HS-5 (cell line): ENCODE measurements at places on chromosomes 5 and 9.
A peak's percentile ranks its signal among the peaks of the same experiment; 100 is the strongest.

DNA sequence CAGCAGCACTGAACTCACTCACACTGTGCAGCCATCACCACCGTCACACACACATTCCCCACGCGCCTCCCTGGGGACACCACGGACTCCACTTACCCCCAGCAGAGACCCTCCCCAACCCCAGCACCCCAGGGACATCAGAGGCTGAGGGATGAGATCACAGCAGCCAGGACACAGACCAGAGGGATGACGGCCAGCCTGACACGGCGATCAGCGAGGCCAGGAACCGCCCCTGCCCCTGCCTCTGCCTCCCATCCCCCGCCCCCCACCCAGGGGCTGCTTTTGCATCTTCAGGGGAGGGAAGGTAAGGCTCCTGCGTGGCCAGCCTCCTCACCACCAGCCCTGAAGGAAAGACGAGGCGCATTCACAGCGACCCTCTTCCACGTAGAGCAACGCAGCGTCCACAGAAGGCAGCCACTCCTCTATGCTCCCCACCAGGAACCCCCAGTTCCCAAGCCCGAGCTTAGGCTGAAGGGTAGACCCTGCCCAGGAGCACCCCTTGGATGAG is 104.5 kb downstream of the VAV2 start:
- DNase-seq: no peak

DNA sequence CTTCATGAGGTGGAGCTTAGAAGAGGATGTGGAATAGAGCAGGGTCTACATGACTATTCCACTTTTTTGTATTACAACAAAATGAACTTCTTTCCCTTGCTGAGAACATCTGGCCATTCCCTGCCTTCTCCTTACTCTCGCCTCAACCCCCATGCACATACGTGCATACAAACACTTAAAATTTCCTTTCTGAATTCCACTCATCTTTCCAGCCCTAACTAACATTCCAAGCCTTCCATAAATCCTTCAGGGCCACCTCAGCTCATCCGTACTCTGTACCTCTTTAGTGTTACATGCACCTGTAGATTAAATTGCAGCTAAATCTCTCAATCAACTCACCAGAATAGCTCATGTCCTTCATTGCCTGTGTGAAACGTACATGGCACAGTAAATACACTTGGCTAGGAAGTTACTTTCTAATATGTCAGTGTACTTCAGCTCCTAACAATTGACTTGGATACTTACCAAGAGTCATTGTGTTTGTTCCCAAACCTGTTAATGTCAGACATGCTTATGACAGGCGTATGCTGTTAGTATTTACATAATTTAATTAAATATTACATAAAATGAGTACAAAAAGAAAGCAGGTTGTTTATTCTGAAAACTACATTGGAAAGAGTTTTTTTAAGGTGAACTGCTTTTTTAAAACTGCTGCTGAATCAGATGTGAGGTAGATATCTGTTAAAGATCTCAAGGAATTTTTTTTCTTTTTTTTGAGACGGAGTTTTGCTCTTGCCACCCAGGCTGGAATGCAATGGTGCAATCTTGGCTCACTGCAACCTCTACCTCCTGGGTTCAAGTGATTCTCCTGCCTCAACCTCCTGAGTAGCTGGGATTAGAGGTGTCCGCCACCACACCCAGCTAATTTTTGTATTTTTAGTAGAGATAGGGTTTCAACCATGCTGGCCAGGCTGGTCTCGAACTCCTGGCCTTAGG is 55.7 kb downstream of the GLIS3 start:
- DNase-seq: no peak

DNA sequence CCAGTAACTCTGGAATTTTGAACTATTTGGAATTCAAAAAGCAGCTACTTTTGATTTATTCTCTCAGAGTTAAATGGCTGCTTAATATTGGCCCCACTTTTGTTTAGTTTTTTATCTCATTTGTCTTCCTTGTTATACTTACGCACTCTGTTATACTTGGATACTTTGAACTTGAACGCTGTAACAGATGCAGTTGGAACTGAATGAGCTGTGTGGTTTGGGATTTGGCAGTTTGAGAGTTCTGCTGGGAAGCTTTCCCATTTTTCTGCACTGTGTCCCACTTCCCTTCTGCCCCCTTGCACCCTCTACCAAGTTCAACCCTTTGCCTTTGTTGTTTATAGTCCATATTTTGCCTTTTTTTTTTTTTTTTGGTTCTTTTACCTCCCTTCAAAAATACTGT is 3.8 kb downstream of the RHOBTB3 start:
- no peak for DNase-seq

GRCh38 chr5:92963800-92964199 is 617.2 kb downstream of the NR2F1-AS1 start:
- no peak for DNase-seq

GRCh38 chr5:91098541-91098940 is 284.6 kb downstream of the ARRDC3 start:
- no peak for DNase-seq

DNA sequence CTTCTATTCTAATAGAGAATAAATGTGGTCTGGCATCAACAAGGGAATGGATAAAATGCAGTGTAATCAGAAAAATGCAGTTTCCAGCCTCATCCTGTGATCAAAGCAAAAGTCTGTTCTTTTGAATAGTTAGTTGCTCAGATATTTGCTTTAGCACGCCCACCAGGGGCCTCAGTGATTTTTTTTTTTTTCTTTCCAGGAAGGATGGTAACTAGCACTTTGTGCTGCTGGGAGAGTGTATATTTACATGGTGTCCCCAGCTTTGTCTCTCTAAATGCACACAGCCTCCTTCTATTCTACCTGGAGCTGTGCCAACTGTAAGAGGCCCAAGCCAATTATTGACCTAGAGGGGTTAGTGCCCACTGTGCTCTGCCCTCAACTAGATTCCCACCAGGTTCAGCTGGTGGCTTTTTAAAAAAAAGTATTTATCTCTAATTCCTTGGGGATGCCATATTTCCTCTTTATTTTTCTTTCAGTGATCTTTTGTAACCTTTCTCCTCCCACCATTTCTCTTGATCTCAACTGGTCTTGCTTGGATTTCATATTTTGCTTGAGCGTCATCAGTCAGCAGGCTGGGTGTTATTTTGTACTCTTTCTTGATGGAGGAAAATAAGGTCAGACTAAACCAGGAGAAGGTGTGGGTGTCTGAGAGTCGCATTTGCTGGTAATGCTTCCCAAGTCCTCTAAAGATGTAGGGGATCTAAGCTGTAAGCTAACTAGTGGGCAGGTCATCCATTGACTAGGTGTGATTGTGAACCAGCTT is 193.0 kb upstream of the C9orf72 start:
- no peak for DNase-seq

GRCh38 chr9:114301798-114302565 is 20.9 kb upstream of the ORM1 start:
- no peak for DNase-seq

GRCh38 chr5:26192486-26192885 is 845.9 kb downstream of the CDH9 start:
- peak; percentile 38 for DNase-seq

DNA sequence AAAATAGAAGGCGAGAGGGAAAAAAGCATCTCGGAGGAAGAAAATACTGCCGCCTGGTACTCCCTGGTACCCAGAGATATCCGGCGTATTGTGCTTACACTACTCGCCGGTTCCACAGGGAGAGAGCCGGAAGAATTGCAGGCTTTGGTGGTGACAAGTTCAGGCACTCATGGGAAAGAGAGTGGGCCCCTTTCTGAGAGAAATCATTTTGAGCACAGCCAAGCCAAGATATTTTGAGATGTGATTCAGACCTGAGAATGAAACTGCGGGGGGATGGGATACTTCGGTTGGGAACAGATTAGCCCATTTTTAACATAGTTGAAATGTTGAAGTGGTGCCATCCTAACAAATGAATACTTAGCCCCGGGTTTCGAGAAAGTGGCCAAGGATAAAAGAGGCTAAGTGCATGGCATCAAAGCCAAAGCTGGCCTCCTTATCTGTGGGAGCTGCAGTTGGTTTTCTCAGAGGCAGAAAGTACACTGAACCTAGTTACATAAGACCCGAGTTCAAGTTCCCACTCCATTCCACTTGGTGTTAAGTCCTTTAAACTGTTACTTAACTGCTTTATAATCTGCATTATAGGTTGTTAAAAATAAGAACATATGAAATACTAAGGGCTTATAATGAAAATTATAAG is 62.7 kb downstream of the SLC1A3 start:
- DNase-seq: no peak

DNA sequence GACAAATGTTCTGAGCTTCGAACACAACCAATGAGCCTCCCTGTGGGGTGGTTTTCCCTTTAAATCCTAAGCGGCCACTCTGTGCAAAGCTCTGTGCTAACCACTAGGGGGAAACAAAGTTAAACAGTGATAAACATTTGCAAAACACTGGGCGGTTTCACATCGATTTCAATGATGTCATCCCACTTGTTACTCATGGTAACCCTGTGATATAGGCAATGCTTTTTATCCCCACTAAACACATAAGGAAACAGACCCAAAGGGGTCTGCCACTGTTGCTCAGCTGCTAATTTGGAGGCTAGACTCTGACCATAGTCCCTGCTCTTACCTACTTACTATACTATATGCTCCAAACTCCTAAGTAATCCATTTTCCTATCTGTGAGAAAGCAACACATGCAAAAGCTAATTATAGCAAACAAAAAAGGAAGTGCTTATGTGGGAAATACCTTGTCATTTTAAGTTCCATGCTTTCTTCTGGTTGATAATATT is 57.3 kb downstream of the PTPN3 start:
- peak; percentile 76 for DNase-seq

DNA sequence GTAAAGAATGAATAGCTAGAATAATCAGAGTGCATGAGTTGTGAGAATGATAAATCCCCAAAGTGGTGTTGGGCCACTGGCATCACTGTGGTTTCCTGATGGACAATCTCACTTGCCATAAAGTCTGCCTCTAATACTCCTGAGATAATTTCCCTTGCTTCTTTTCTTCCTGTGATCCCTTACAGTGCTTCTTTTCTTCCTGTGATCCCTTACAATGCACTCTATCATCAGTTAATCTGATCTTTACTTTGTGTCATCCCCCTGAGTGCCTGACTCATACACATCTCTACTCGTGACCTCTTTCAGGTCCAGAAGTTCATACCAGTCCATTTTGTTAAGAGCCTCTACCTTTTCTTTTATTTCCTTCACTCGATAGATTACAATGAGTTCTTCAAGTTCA is 418.3 kb downstream of the HCN1 start:
- no peak for DNase-seq

- DNase-seq: no peak
These were observed 19.4 kb upstream of the CARNMT1 start for GRCh38 chr9:75047506-75047905.
